ENCODE measurements at places on chromosomes 1 and 21.

- DNase-seq: no peak
These were observed 66.3 kb downstream of the MAP3K7CL start for GRCh38 chr21:29196670-29197191.

GRCh38 chr1:41423511-41424191, 60.8 kb downstream of the EDN2 start:
- DNase-seq: no peak

- no peak for DNase-seq
These were observed 48.1 kb upstream of the B3GALT2 start for GRCh38 chr1:193234530-193234929.

DNA sequence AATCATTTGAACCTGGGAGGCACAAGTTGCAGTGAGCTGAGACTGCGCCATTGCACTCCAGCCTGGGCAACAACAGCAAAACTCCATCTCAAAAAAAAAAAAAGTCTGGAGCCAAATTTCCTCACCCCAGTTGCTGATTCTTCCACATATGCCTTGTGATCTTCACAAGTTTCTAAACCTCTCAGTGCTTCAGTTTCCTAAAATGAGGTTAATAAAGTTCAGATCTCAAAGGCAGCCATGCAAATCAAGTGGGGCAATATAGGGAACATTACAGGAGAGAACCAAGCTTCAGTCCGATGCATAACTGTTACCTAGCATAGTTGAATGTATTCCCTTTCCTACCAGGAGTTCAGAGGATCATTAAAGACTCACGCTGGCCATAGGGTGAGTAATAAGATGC, 4.8 kb downstream of the ITLN1 start:
- no peak for DNase-seq

DNA sequence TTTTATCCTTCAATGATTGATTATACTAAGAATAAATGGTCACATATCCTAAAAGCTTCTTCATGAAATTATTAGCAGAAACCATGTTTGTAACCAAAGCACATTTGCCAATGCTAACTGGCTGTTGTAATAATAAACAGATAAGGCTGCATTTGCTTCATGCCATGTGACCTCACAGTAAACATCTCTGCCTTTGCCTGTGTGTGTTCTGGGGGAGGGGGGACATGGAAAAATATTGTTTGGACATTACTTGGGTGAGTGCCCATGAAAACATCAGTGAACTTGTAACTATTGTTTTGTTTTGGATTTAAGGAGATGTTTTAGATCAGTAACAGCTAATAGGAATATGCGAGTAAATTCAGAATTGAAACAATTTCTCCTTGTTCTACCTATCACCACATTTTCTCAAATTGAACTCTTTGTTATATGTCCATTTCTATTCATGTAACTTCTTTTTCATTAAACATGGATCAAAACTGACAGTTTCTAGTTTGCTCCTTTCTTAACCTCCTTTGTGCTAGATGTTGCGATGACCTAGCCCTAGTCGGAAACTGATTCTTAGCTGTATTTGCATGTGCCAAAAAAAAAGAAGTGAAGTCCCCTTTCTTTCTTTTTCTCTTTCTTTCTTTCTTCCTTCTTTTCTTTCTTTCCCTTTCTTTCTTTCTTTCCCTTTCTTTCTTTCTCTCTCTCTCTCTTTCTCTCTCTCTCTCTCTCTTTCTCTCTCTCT, 45.1 kb downstream of the MAP3K7CL start:
- no peak for DNase-seq

GRCh38 chr21:34795175-34795547, 126.4 kb downstream of the CLIC6 start:
- DNase-seq: no peak

- no peak for DNase-seq
These were observed 64.2 kb downstream of the MEF2D start for GRCh38 chr1:156436141-156437036.

DNA sequence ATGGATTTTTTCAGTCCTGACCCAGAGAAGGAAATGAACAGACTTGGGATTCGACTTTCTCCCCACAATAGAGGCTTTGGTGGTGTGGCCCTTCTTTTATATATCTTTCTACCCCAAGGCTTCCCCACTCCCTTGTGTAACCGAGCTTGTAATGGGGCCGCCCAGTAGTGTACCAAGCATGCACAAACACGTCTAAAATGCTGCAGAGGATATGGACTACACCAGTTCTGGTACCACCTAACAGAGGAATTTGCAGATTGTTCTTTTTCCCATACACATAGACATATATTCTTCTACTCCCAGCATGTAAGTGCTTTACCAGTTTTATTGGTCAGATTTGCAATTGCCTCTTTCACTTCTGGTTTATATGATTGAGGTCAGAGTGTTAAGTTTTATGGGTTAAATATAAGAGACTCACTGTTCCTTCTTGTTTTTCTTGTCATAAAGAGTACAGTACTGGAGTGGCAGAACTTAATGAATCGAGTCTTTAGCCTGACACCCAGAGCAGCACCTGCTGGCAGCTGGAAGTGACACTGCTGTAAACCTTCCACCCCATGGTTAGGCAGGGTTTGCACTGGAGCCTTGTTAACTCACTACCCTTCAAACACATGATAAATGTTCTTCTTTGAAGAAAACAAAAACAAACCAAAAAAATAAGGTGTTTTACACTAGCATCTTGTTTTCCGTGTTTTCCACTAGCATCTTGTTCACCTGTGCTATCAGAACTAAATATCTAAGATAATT, 198.6 kb downstream of the PTPRC start:
- DNase-seq: no peak

GRCh38 chr1:182569939-182570610, 19.0 kb downstream of the RNASEL start:
- no peak for DNase-seq

DNA sequence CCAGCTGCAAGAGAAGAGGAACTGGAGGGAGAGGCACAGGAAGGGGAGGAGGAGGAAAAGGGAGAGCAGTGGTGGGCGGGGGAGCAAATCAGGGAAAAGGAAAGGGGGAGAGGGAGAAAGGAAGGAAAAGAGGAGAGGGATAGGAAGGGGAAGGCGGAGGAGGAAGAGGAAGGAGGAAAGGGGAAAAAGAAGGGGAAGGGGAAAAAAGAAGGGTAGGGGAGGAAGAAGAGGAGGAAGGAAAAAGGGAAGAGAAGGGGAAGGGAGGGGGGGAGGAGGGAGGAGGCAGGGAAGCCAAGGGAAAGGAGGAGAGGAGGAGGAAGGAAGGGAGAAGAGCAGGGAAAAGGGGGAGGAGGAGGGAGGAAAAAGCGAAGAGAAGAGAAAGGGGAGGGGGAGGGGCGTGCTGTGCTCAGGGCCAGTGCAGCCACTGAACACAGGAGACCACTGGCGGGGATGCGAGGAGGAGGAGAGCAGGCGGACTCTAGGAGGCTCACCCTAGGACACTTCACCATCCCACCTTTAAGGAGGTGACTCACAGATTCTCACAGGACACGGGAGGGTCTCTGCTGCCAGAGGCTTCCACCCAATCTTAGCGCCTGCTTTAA, 33.1 kb downstream of the PGBD5 start:
- DNase-seq: no peak

Measured in T-helper 9 cell (primary cell).